ENCODE measurements at places on chromosomes 2 and 18. TPM values are rescaled to one million over a fixed set of nuclear protein-coding genes. Genes with fewer than 3 reads are reported as not detected.

The MOB1A gene
- total RNA-seq: 74.5 TPM

The PARD6G gene
- 2.8 TPM for total RNA-seq

The EFEMP1 gene
- total RNA-seq: 1,445 TPM

The MC4R gene
- not detected for total RNA-seq

The OXER1 gene
- total RNA-seq: under 0.01 TPM

The SLC9A4 gene
- under 0.01 TPM for total RNA-seq

The XIRP2 gene
- total RNA-seq: not detected

The FAM237A gene
- not detected for total RNA-seq

The SMPD4 gene
- total RNA-seq: 7.1 TPM

The SRD5A2 gene
- not detected for total RNA-seq

The TRIM43 gene
- not detected for total RNA-seq

The LIMS3 gene
- 5.2 TPM for total RNA-seq

The INHBB gene
- 0.09 TPM for total RNA-seq

The MARCO gene
- not detected for total RNA-seq

The WDR54 gene
- 26.6 TPM for total RNA-seq

The ARHGAP15 gene
- total RNA-seq: 0.09 TPM

The POTEJ gene
- total RNA-seq: not detected

The CHRND gene
- total RNA-seq: not detected

The TMEM163 gene
- not detected for total RNA-seq

The MALL gene
- total RNA-seq: 2.6 TPM

The SEC11C gene
- 21.6 TPM for total RNA-seq

The DDX1 gene
- total RNA-seq: 58.7 TPM

The EN1 gene
- not detected for total RNA-seq

The ALPI gene
- total RNA-seq: not detected

The ZEB2 gene
- 39.4 TPM for total RNA-seq

The SH3RF3 gene
- total RNA-seq: 2.6 TPM

The CFAP65 gene
- not detected for total RNA-seq

The SDC1 gene
- 16.8 TPM for total RNA-seq

The GAREM2 gene
- total RNA-seq: 0.65 TPM

The FABP1 gene
- total RNA-seq: not detected

The RABL2A gene
- total RNA-seq: 7.7 TPM

The BUB1 gene
- 4.8 TPM for total RNA-seq

The SCN1A gene
- total RNA-seq: 0.28 TPM

All from smooth muscle cell of bladder (primary cell).